ENCODE measurements at places on chromosomes 5 and 9.

GRCh38 chr9:91913986-91914385, 36.0 kb downstream of the ROR2 start:
- no peak for DNase-seq

DNA sequence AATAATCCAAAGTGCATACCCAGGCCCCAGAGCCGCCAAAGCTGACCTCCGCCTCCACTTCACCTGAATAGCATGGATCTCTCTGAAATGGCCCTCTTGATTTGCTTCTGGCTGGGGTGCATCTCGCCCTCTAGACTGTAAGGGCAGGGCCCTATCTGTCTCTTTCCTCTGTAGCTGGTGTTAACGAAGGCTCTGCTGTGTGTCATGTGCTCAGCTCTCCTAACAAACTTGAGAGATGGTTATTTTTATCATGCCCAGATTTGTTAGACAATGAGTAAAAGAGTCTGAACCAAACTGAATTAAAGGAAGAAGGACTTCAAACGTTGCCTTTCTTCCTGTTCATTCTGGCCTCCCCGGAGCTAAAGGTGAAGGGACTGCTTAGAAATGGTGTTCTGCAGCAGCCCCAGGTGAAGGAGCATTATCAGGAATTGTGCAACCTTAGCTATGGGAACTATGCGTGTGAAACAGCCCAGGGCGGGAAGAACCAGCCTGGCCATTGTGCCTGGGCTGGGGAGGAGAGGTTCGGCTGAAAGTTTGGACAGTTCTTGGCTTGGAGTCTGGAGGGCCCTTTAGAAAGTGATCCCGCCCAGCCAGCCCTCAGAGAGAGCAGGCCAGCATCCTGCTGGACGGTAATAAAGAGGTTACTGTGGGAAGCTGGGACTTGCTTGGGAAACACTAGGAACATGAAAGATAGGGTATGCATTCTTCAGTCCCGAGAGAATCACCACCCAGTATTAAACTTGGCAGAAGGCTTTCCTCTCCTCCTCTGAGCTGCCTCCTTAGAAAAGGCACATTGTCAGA, 73.5 kb downstream of the WWC1 start:
- peak; percentile 71 for DNase-seq

DNA sequence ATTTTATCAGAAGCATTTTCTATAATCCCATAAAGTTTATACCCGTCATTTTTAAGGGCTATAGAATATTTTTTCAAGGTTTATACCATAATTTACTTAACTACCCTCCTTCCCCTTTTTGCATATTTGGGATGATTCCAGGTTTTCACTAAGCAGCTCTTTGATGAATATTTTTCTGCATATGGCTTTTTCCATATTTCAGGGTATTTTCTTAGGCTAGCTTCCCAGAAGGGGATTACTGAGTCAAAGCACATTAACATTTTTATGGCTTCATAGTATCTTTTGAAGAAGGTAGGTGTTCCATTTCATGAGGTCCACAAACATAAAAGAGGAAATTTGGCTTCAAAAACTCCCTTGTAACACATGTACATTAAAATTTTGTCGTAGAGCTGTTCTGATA, 14.6 kb upstream of the COL15A1 start:
- no peak for DNase-seq

DNA sequence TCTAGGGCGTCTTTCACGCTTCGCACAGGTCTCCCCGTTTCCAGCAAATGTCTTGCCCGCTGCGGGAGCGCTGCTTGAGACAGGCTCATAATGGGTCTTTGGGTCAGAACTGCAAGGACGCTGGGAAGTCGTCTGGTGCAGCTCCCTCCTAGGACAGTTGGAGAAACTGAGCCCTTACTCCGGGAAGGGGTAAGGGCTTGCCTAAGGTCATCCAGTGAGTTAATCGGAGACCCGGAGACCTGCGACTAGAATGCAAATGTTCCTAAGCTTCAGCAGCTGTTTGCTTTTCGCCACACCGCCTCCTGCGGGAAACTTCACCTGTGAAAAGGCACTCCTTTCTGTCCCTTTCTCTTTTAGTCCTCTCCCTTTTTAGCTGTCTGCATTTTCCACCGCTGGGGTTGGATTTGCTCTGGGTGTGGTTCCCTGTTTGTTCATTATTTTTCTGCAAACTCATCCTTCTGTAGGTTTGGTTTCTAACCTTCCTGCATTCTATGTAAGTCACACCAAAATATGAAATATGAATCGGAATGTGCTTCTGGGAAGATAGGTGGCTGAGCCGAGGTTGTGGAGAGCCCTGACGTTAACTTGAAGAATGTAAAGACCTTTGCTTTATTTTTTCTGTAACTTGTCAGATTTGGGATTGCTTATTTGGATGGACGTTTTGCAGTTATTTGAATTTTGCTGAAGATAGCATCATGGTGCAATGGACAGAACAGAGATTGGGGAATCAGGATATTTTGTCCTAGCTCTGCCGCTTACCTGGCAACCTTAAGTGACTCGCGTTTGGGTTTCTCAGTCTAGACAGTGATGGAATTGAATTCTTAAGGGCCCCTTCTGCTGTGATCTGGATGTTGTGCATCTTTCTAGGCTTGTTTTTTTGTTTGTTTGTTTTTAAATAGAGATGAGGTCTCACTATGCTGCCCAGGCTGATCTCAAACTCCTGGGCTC, 909 bp downstream of the SLC36A1 start:
- DNase-seq: peak; percentile 56
